Mucosa of descending colon (tissue), 3 donors: ENCODE measurements at places on chromosomes 12 and 14.

GRCh38 chr12:89305373-89305772 is 46.9 kb downstream of the DUSP6 start:
- DNase-seq = no peak

DNA sequence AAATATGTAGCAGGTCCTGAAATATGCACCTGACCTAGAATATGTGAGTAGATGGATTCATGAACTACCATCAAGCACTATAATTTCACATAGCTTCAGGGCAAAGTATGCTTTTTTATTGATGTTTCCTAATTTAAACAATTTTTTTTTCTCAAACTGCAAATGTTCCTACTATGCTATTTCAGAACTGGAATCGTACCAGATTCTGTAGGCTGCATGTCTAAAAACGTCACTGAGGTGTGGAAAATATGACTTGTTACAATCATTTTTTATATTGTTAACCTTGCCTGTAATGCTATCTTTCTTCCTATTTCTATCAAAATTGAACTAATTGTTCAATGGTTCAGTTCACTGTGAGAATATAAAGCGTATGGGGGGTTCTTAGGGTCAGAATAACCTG is 78.0 kb upstream of the RERGL start:
- DNase-seq = no peak

- DNase-seq = no peak
Observed at GRCh38 chr12:107402041-107403022, 283.3 kb upstream of the PWP1 start.

GRCh38 chr12:7959701-7960121 is 23.7 kb upstream of the SLC2A3 start:
- DNase-seq = peak; percentile 50

- peak; percentile 15 for DNase-seq
Observed at GRCh38 chr12:21989819-21990412, 48.7 kb upstream of the ABCC9 start.

GRCh38 chr14:23670481-23670880 is 34.3 kb downstream of the DHRS2 start:
- no peak for DNase-seq

GRCh38 chr12:54463034-54463433 is 10.4 kb downstream of the GTSF1 start:
- DNase-seq = no peak

- DNase-seq = no peak
Observed at GRCh38 chr14:63243646-63244045, 39.4 kb downstream of the RHOJ start.

GRCh38 chr14:56125772-56126636 is 7.8 kb downstream of the PELI2 start:
- no peak for DNase-seq

GRCh38 chr12:130870442-130871285 is 1.2 kb upstream of the RAN start:
- DNase-seq = peak; percentile 48

DNA sequence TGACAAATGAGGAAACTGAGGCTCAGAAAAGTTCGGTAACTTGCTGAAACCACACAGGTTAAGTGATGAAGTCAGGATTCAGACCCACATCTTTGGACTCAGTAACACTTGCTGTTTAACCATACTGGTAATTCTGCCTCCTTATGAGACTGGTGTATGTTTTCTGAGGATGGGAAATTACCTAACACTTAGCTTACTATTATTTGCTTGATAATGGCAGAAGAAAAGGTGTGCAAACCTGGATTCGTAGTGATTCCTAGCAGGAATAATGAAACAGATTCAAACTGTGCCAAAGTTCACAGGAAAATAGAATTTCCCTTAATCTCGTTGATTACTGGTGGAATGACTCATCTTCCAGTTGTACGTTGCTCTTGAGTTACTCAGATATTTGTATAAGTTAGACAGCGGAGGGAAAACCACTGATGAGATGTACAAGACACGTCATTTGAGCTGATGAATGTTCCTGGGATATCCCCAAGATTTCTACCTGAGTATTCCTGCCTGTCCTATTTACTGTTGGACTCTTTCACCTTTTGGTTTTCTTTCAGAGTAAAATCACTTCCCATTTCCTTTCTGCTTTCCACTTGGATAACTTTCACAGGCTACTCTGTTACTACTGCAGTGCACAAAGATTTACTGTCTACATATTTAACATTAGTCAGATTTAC is 37.5 kb downstream of the PRORP start:
- no peak for DNase-seq

DNA sequence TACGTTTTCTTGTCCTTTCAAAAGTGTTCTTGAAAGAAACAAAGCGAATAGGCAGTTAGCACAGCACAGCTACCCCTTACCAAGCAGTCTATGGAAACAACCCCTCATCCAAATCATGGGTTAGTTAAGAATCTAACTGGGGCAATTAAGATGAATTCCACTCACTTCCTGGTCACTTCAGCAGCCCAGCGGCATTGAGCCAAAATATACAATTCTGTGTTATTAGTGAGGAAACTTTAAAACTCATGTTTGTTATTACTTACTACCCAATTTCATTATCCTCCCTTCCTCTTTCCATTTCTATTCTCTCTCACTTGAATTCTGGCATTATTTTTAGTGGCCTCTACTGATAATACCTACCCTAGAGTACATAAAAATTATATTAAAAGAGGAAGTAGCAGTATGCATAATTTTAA is 121.4 kb downstream of the PPHLN1 start:
- no peak for DNase-seq

- DNase-seq = no peak
Observed at GRCh38 chr12:105245291-105245690, 9.3 kb upstream of the APPL2 start.

- DNase-seq = no peak
Observed at GRCh38 chr12:116395396-116395795, 117.9 kb upstream of the MED13L start.

GRCh38 chr12:19901841-19902240 is 462.5 kb downstream of the AEBP2 start:
- no peak for DNase-seq

GRCh38 chr12:109540526-109541412 is 32.5 kb downstream of the MMAB start:
- DNase-seq = no peak

GRCh38 chr14:65019944-65020566 is 33.4 kb downstream of the FNTB start:
- no peak for DNase-seq

DNA sequence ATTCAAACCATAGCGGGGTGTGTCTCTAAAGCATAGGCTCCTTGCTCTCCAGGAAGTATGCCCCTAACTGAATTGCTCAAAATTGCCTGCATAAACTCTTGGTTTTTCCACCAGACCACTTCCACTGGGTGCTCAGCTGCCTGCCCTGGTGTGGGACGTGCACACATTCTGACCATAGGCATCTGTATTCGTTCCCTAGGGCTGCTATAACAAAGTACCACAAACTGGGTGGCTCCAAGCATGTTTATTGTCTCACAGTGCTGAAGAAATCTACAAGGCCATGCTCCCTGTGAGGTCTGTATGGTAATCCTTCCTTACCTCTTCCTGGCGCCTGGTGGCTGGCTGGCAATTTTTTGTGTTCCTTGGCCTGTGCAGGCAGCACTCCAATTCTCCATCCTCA is 16.4 kb upstream of the GALNT6 start:
- DNase-seq = no peak

DNA sequence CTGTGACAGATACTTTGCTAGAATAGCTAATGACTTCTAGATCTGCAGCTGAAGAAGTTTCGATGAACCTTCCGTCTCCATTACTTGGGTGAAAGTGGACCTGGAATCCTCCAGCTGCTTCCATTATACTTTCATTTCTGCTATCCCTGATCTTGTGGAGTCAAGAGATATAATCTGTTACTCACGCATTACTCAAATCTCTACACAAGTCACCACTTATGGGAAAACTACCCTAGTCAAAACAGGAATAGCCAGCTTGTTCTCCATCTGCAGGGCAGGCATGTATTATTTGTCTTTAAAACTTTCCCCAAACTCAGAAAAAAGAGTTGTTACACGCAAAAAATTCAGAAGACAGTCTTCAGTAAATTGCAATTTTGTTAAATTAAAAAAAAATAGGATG is 2.8 kb upstream of the KTN1 start:
- no peak for DNase-seq
